IPS DF 6.9 (cell line): ENCODE measurements at places on chromosomes 3 and 15.

DNA sequence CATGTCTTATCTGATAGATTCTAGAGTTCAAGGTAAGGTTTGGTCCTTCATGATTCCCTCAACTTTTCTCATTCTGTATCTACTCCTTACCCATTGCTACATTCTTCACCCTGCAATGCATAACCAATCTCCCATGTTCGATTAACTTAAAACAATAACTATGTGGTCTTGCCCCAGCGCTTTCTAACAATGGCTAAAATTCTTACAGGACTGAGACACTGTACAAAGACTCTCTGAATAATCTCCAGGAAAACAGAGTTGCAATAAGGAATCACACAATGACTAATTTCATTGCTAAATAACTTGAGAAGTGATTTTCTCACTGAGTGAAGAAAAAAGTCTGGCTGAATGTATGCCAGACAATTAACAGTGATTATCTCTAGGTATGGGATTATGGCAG, 69.6 kb upstream of the FAM174B start:
- H3K4me3 ChIP-seq = no peak overlapping the region
- no peak for DNase-seq
- H3K27ac ChIP-seq = no peak overlapping the region
- H3K27me3 ChIP-seq = no peaks in the 10 kb centered on the region
- H3K36me3 ChIP-seq = no peaks in the 10 kb centered on the region
- H3K4me1 ChIP-seq = no peaks in the 10 kb centered on the region

- H3K27ac ChIP-seq = no peak overlapping the region
- no peak overlapping the region for H3K4me3 ChIP-seq
- no peaks in the 10 kb centered on the region for H3K36me3 ChIP-seq
- no peaks in the 10 kb centered on the region for H3K4me1 ChIP-seq
- no peaks in the 10 kb centered on the region for H3K27me3 ChIP-seq
Observed at GRCh38 chr3:36663666-36664291, 100.6 kb downstream of the DCLK3 start.

DNA sequence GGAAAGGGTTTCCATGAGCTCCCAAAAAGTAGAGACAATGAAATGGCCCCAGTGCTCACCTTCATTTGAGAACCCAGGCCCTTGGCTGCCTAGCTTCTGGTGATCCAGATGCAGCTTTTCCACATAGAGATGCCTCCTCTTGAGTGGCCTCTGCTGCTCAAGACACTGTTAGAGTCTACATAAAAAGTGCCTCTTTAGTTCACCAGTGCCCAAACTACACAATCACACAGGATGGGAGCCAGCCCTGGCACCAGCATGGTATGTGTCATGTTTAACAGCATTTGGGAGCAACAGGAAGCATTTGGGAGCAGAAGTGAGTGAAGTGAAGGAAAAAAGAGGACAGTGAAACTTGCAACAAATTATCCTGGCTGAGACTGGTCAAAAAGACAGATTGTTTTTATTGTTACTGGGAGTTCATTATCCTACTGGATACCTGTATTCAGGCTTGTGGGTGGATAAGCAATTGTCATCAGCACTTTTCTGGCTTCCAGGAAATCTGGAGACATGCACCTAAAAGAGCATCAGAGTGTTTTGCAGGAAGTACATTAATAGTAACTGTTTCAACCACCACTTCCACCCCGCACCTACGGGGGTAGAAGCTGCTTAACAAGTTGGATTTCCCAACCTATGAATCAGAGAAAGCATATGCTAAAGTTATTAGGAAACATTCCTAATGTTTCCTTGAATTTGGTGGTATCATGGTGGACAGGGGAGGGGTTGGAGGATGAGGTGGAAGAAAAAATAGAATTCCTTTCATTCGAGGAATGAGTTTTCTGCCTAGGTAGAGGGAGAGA, 416.2 kb downstream of the IGSF11 start:
- no peak overlapping the region for H3K27ac ChIP-seq
- no peaks in the 10 kb centered on the region for H3K27me3 ChIP-seq
- no peaks in the 10 kb centered on the region for H3K4me1 ChIP-seq
- no peaks in the 10 kb centered on the region for H3K36me3 ChIP-seq
- DNase-seq = no peak
- H3K4me3 ChIP-seq = no peak overlapping the region

DNA sequence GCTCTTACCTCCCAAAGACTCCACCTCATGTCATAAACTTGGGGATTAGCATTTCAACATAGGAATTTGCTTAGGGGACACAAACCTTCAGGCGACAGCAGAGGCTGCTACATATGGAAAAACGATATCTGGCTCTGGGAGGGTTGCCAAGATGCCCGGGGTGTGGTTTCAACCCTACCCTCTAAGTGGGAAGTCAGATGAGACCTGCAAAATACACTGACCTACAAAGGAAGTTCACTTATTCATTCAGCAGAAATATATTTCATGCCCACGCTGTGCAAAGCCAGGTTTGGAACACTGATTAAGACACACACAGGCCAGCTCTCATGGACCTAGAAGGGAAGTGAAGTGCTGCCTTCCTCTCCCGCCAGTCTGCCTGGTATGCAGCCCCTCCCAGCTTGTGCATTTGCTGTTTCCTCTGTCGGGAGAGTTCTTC, 239.3 kb downstream of the FEZF2 start:
- no peaks in the 10 kb centered on the region for H3K4me1 ChIP-seq
- H3K27me3 ChIP-seq = no peaks in the 10 kb centered on the region
- no peaks in the 10 kb centered on the region for H3K36me3 ChIP-seq

- no peaks in the 10 kb centered on the region for H3K36me3 ChIP-seq
- no peak overlapping the region for H3K4me3 ChIP-seq
- H3K4me1 ChIP-seq = no peaks in the 10 kb centered on the region
- DNase-seq = no peak
Observed at GRCh38 chr3:172464306-172464705, 16.1 kb upstream of the GHSR start.

DNA sequence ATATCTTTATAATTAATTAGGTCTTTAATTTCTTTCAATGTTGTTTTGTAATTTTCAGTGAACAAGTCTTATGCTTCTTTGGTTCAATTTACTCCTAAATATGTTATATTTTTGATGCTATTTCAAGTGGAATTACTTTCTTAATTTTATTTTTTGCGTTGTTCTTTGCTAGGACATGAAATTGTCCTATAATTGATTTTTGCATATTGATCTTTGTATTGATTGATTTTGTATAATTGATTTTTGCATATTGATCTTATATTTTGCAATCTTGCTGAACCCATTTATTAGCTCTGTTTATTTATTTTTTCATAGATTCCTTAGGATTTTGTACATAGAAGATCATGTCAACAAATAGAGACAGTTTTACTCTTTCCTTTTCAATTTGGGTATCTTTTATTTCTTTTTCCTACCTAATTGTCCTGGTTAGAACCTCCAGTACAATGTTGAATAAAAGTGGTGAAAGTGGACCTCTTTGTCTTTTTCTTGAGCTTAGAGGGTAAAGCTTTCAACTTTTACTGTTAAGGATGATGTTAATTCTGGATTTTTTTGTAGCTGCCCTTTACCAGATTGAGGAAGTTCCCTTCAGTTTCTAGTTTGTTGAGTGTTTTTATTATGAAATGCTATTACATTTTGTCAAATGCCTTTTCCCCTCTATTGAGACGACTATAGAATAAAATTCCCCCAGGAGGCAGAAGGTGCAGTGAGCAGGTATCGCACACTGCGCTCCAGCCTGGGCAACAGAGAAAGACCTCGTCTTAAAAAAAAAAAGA, 36.8 kb upstream of the CCDC50 start:
- no peak for DNase-seq
- H3K4me1 ChIP-seq = no peaks in the 10 kb centered on the region
- no peaks in the 10 kb centered on the region for H3K27me3 ChIP-seq
- H3K36me3 ChIP-seq = no peaks in the 10 kb centered on the region
- H3K27ac ChIP-seq = no peak overlapping the region
- no peak overlapping the region for H3K4me3 ChIP-seq

- no peak overlapping the region for H3K4me3 ChIP-seq
- no peaks in the 10 kb centered on the region for H3K27me3 ChIP-seq
- DNase-seq = no peak
- H3K4me1 ChIP-seq = no peaks in the 10 kb centered on the region
- H3K36me3 ChIP-seq = no peaks in the 10 kb centered on the region
- H3K27ac ChIP-seq = no peak overlapping the region
Observed at GRCh38 chr3:178669758-178670157, 133.5 kb downstream of the KCNMB2 start.

DNA sequence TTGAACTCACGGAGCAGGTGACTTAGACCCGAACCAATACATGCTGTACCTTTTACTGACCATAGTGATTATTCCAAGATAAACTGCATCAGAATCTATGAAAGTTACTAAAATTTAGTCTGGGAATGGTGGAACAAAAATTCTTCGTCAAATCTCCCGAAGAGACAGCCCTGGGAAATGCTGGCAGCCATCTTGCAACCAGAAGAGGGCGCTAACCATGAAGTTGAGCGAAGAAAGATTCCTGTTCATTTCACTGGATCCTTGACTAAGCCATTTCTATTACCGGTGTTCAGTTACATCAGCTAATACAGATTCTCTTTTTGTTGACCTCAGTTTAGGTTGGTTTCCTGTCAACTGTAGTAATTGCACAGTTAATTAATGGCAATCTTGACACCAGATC, 199.6 kb downstream of the SLC9A9 start:
- no peak overlapping the region for H3K4me3 ChIP-seq
- no peaks in the 10 kb centered on the region; the same call in 1 of the 2 replicates for H3K4me1 ChIP-seq
- DNase-seq = no peak
- no peaks in the 10 kb centered on the region for H3K27me3 ChIP-seq
- H3K27ac ChIP-seq = no peak overlapping the region
- H3K36me3 ChIP-seq = no peaks in the 10 kb centered on the region

DNA sequence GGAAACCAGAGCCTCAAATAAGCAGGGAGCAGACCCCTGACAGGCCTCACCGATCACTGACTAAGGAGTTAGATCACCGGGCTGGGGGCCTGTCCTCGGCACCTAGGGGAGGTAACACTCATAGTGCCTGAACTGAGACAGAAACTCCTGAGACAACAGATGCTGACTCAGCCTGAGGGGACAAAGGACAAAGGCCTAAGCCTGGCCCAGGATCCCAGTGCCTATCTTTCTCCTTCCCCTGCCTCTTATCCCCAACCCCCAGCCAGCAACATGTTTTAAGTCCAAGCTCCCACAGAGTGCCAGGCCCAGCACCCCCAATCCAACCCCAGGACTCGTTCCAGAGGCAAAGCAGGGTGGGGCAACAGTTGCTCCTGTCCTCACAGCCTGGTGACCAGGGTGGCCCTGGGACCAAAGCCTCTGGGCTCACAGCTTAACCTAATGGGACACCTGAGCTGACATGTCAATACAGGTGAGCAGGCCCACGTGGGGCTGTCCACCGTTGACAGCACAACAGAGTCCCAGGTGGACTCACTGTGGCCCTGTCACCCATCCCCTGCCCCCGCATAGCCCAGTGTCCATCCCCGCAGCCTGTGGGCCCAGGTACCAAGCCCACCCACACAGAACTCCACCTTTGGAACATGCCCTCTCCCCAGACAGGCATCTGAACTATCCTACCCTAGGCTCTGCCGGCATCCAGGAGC, 37.4 kb downstream of the ADCY5 start:
- H3K4me1 ChIP-seq = peaks cover 3% of the 10 kb centered on the region; the same call in 1 of the 2 replicates
- no peaks in the 10 kb centered on the region for H3K36me3 ChIP-seq
- no peaks in the 10 kb centered on the region for H3K27me3 ChIP-seq
- H3K4me3 ChIP-seq = no peak overlapping the region
- DNase-seq = no peak

DNA sequence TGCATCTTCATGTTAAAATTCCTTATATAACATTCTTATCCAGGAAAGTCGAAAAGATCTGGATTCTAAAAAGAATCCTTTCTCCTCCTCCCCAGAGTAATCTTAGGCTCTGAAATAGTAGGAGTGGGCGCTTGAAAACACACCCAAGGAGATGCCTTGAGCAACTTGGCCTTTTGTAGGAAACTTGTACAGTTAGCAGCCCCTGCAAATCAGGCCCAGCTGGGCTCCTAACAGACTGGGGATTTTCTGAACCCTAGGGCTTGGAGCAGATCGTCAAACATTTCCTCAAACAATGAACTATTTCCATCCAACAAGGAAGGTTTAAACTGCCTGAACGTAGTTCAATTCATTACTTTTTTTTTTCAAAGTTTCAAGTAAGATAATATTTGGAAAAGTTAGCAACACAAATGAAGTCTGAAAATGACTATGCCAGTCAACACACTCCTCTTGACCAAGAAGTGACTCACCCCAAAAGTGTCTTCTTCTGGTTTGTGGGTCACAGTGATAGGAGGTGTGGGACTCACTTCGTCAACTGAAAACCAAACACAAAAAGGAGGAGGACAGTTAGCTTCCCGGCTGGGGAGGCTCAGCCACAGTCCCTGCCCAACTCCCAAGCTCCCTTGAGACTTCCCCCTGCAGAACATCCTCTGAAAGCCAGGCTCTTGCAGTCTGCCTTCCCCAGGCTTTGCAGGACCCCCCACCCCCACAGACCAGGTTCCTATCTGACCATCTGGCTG, 129.7 kb downstream of the NTRK3 start:
- H3K36me3 ChIP-seq = no peaks in the 10 kb centered on the region
- no peak for DNase-seq
- H3K4me1 ChIP-seq = peaks cover 3% of the 10 kb centered on the region; the same call in 1 of the 2 replicates
- no peaks in the 10 kb centered on the region for H3K27me3 ChIP-seq
- H3K4me3 ChIP-seq = no peak overlapping the region
- no peak overlapping the region for H3K27ac ChIP-seq

- H3K4me1 ChIP-seq = no peaks in the 10 kb centered on the region
- no peak overlapping the region for H3K4me3 ChIP-seq
- no peak overlapping the region for H3K27ac ChIP-seq
- no peaks in the 10 kb centered on the region for H3K27me3 ChIP-seq
- no peak for DNase-seq
- H3K36me3 ChIP-seq = no peaks in the 10 kb centered on the region
Observed at GRCh38 chr3:43011638-43012037, 32.5 kb downstream of the GASK1A start.

DNA sequence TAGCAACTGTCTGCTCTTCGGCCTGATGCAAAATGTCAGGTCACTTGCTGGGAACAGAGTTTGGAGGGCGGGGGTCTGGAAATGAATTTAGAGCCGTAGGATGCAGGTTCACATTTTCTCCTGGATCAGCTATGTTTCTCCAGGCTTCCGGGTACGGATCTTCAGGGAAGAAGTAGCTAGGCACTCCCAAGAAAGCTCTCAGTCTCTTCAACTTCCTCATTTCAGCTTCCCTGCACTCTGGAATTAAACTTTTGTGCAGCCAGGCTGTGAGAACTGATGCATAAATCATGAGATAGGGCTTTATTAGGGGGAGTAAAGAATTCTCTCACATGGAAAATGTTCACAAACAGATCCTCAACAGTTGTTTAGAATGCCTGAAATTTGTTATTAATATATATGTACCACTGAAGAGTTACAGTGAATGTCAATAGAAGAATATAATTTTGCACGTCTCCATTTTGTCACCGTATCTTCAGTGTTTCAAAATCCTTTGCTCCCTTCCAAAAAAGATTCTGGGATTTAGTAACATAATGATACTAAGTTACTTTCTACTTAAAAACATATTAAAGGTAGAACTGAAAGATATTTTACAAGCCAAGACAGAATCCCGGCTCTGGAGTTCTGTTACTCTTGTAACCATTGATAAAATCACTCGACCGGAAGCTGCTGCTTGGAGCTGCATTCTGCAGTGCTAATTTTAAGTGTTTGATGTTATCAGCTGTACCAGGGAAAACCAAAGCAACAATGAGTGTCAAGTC, 178.5 kb upstream of the P2RY1 start:
- no peak for DNase-seq
- no peaks in the 10 kb centered on the region for H3K27me3 ChIP-seq
- H3K27ac ChIP-seq = no peak overlapping the region

- DNase-seq = no peak
- no peaks in the 10 kb centered on the region for H3K36me3 ChIP-seq
- H3K27ac ChIP-seq = no peak overlapping the region
- H3K4me3 ChIP-seq = no peak overlapping the region
- no peaks in the 10 kb centered on the region for H3K27me3 ChIP-seq
Observed at GRCh38 chr3:131957511-131957910, 77.3 kb downstream of the CPNE4 start.

- no peaks in the 10 kb centered on the region for H3K27me3 ChIP-seq
- H3K27ac ChIP-seq = no peak overlapping the region
- H3K4me3 ChIP-seq = no peak overlapping the region
- DNase-seq = no peak
- peaks cover 1% of the 10 kb centered on the region; the same call in 1 of the 2 replicates for H3K4me1 ChIP-seq
Observed at GRCh38 chr15:80265021-80265420, 13.0 kb upstream of the CTXND1 start.
